Cardiac fibroblast (primary cell): ENCODE measurements at places on chromosomes 6 and 20.

DNA sequence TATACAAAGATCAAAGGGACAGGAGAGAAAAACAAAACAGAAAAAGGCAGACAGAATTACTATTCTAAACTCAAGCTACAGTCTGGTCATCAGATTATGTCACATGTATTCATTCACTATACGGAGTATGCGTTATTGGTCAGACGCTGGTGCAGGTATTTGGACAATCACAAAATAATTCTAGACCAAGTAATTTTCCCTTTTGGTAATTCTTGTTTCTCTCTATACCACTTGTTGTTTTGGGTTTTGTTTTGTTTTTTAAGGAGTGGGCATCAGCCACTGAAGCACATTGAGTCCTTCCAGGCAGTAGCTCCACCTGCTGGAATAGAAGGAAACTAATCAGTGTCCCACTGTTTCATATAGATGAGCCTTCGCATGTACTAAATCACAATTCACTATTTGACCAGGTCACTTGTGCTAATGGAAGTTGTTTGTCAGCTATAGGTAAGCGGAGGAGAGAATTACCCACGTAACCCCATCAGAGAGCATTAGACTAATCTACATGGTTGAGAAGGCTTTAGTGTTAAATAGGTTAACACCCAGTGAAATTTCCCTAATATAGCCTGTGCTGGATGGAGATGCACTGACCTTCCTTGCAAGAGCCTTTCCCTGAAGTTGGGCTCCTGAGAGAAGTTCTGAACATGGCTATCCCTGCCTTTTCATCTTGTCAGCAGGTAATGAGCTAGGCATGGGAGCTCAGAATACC is 77.9 kb downstream of the TNFAIP3 start:
- DNase-seq: peak; percentile 72

GRCh38 chr20:45358282-45359068 is 4.5 kb upstream of the SYS1 start:
- peak; percentile 88 for DNase-seq

DNA sequence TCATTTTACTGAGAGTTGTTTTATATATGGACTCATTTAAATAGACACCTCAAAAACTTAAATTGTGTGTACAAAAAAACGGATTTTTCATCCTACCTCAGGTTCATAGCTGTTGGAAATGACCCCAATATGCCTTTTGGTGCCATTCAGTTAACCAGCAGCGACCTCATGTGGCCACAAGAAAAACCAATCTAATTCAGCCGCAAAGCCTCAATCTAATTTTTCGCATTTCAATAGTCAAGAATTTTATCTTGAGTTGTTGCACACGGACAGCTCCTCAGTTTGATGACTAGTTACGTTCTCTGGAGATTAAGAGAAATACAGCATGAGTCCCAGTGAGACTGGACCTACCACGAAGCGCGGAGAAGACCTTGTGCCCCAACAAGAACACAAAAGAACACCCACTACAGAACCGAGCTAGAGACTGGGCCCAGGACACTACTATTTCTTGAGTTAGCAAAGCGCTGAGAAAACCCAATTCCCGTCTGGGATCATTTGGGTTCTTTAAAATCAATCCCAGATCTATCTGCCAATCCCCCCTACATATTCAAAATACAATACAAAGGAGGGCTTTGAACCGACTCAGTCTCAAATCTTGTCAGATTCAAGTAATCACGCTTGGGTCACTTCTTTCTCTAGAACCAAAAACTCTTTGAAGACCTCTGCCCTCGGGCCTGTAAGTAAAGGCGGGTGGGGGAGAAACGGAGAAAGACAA is 1.1 kb downstream of the TCP11 start:
- DNase-seq: peak; percentile 88

DNA sequence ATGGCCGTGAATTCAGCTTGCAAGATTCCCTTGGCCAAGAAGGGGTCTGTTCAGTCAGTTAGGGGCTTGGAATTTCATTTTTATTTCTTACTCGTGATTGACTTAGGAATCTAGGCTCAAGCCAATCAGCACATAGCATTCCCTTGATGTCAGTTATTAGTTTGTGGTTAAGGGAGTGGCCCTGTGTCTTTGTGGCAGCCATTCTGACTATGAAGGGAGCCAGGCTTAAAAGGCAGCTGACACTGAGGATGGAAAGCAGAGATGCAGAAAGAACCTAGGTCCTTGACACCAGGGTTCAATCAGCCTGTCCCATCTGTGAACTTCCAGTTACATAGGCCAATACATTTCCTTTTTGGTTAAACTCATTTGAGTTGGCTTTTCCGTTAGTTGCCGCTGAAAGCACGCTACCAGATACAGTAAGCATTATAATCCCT is 48.1 kb downstream of the MCUR1 start:
- peak; percentile 47 for DNase-seq

GRCh38 chr20:35560541-35560940 is 18.7 kb downstream of the ERGIC3 start:
- no peak for DNase-seq

DNA sequence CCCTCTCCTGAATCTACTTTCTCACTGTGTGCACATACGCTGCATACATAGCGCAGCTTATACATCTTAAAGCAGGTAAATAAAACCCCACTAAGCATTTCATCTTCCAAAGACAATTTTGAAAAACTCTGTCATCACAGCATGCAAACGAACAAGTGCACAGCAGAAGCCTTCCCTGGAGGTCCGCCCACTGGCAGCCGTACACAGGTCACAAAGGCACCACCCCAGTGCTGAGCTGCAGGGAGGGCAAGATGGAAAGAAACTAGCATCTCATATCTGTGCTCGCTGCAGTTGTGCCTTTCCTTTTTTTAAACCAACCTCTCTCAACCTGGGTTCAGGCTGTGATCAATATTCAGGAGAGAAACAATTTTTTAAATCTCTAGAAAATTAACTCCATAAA is 73.3 kb downstream of the HUS1B start:
- DNase-seq: no peak

DNA sequence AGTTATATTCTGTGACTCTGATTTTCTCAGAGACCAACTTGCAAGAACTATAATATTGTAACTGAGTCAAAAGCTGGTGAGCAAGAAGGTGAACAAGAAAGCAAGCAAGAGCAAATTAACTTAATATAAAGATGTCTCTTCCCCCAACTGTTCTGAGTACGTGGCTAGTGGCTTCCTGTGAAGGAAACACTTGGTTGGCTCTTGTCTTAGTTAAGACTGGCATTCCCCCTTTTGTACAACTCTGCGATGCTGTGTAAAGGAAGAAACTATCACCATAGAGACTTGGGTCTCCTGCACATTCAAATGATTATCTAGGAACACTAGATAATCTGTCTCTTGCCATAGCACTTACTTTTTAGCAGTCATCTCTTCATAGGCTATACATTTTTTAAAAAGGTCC is 47.3 kb upstream of the TNFAIP3 start:
- DNase-seq: no peak

DNA sequence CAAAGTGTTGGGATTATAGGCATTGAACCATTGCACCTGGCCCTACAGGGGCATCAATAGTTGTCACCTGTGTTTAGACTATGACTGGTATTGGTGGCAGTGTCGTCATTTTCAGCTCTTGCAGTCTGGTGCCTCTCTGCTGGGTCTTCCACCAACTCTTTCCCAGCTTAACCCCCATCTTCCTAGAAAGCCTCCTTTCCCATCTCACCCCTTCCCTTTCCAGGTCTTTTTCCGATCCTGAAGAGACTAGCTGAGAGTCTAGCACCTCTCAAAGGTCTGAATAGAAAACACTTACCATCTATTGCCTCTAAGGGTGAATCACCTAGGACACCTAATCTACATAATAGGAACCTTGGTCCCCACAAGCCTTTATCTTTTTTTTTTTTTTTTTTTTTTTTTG is 71.0 kb downstream of the TCP11 start:
- DNase-seq: no peak
